Suprapubic skin (tissue), 4 donors: ENCODE measurements at places on chromosomes 3 and 15. TPM values are rescaled to one million over a fixed set of nuclear protein-coding genes. Genes with fewer than 3 reads are reported as not detected.

NME9 gene
- not detected for total RNA-seq

SPINK8 gene
- total RNA-seq, result not detected

BFSP2 gene
- 2.3 TPM for total RNA-seq

FETUB gene
- total RNA-seq, result 6.4 TPM

GRCh38 chr3:192652727-192653126 lies 74.6 kb downstream of the FGF12 start:
- no peak overlapping the region for H3K4me3 ChIP-seq
- no peaks in the 10 kb centered on the region for H3K36me3 ChIP-seq
- no peak for DNase-seq
- no peak overlapping the region for H3K27ac ChIP-seq
- no peaks in the 10 kb centered on the region for H3K4me1 ChIP-seq

DNA sequence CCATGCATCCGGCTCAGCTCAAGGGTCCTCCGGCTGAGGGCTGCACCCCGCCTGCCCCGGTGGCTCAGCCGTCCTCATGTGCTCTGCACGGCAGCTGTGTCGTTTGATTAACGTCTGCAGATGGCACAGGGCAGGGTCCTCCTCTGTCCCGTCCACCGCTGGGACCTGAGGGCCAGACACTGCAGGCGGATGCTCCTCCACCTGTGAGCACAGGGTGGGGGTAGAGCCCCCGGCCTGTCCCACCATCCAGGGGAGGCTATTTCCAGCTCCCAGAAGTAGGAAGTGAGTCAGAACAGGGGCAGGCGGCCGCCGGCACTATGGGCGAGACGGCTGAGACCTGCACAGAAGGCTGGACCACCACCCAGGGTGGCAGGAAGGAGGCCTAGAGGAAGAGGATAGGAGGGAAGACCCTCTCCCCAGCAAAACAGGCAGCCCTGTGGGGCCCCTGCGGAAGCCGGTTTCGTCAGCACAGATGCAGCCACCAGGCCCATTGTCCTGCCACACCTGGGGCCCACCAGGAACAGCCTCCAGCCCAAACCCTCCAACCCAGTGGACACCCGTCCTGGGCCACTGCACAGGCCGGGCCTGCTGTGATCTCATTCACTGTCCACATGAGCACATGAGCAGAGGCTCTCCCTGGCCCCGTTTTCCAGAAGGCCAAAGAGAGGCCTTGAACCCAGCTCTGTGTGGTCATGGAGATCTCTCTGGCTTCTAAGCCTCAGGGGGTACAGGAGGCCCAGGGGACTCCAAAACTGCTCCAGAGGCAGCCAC lies 12.6 kb upstream of the PLXND1 start:
- no peaks in the 10 kb centered on the region for H3K27me3 ChIP-seq
- H3K36me3 ChIP-seq, result no peaks in the 10 kb centered on the region
- H3K27ac ChIP-seq, result no peak overlapping the region
- DNase-seq, result peak; percentile 63
- H3K4me1 ChIP-seq, result peaks cover 76% of the 10 kb centered on the region

- no peaks in the 10 kb centered on the region for H3K36me3 ChIP-seq
- no peak for DNase-seq
- H3K4me1 ChIP-seq, result peaks cover 4% of the 10 kb centered on the region
- no peak overlapping the region for H3K27ac ChIP-seq
- no peaks in the 10 kb centered on the region for H3K27me3 ChIP-seq
- H3K4me3 ChIP-seq, result no peak overlapping the region
Measured at GRCh38 chr3:32184187-32184730, 54.2 kb upstream of the CMTM8 start.

DNA sequence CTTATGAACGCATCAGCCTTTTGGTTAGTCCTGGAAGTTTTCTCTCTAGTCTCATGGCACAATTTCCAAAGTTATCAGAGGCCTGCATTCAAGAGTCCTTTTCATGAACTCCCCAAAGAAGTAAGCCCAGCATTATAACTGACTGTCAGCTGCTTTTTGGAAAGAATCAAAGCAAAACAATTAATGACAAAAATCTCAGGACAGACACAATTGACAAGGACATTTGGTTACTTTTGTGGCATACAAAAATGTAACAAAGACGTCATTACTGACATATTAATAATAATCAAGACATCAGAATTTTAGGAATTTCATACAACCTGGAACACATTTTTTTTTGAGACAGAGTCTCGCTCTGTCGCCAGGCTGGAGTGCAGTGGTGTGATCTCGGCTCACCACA lies 21.2 kb downstream of the KATNBL1 start:
- no peak overlapping the region for H3K4me3 ChIP-seq
- no peaks in the 10 kb centered on the region for H3K36me3 ChIP-seq
- H3K27ac ChIP-seq, result no peak overlapping the region
- no peak for DNase-seq
- H3K27me3 ChIP-seq, result no peaks in the 10 kb centered on the region
- H3K4me1 ChIP-seq, result peaks cover 3% of the 10 kb centered on the region

DNA sequence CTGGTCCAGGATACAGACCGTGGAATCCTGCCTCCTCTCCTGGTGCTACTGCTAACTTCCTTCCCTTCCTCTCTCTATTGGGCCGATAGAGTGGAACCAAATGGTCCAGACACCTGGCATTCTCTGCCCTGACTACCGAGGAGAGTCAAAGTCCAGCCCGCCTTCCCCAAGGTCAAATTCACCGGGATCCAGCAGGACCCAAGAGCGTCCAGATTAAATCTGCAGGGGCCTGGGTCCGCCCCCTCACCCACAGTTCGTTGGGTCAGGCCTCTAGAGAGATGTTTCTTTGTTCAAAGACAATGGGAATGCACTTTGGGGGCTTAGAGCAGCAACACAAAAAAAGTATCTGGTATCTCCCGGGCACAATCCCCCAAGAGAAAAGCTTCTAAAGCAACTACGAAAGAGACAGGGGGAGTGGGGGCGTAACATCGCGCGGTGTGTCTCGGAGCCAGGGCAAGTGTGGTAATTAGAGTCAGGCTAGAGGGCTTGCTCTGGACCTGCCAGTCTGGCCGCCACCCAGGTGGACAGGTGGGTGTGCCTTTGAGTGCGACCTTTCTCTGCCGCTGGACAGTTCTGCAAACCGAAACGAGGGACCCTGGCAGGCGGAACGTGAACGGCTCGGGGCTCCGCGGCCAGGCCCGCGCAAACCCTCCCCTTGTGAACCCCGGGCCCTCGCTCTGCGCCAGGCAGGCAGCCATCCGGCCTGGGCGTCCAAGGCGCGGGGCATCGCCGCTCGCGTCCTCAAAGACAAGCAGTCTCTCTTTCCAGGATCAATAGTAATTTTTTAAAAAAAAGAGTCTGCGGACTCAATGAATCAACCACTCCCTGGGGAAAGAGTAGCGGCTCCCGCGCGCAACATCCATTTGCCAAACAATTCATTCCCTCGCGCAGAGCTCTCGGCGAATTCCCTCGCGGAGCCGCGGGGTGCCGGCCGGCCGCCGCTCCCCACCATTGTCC lies 806 bp downstream of the KLHL25 start:
- no peak for DNase-seq
- peaks cover 40% of the 10 kb centered on the region for H3K4me1 ChIP-seq
- H3K36me3 ChIP-seq, result no peaks in the 10 kb centered on the region
- peak overlapping the region; percentile 86 for H3K27ac ChIP-seq

DNA sequence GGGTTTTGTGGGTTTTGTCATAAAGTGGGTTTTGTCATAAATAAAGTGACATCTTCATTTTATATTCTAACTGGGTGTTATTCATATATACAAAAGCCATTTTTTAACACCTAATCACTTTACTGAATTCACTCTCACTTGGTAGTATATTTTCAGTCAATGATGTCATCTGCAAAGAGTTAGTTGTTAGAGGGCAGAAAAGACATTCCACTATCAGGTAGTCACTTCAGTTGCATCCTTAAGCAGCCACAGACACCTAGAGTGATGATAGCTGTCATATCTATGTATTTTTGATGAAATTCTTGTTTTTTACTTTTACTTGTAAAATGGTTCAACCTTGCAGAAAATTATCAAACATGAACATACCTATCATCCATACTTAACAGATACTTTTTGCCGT lies 89.0 kb downstream of the DHX36 start:
- H3K36me3 ChIP-seq, result peaks cover 3% of the 10 kb centered on the region
- no peaks in the 10 kb centered on the region for H3K27me3 ChIP-seq
- no peak overlapping the region for H3K27ac ChIP-seq
- no peaks in the 10 kb centered on the region for H3K4me1 ChIP-seq
- H3K4me3 ChIP-seq, result no peak overlapping the region
- DNase-seq, result no peak

DNA sequence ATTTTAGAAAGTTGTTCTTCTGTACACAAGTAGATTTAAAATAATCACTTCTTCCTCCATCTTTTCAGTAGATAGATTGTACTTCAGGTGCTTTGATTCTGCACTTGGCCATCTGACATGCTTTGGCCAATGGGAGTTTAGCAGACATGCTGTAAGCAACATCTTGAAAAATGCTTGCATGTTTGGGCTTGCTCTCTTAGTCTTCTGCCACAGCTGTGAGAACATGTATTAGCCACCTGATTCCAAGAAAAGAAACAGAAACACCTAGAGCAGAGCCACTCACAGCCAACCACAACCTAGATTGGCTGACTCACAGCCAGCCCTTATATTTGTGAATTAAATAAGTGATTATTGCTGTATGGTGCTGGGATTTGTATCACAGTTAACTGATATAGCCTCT lies 70.2 kb upstream of the GADL1 start:
- H3K36me3 ChIP-seq, result no peaks in the 10 kb centered on the region
- H3K4me1 ChIP-seq, result no peaks in the 10 kb centered on the region
- no peaks in the 10 kb centered on the region for H3K27me3 ChIP-seq
- DNase-seq, result no peak

GRCh38 chr3:74393426-74393825 lies 221.0 kb downstream of the CNTN3 start:
- no peak overlapping the region for H3K27ac ChIP-seq
- no peaks in the 10 kb centered on the region for H3K4me1 ChIP-seq
- DNase-seq, result no peak

GRCh38 chr3:133991209-133991608 lies 38.5 kb downstream of the SLCO2A1 start:
- no peak overlapping the region for H3K4me3 ChIP-seq
- H3K4me1 ChIP-seq, result peaks cover 27% of the 10 kb centered on the region
- peak overlapping the region; percentile 42 for H3K27ac ChIP-seq
- no peaks in the 10 kb centered on the region for H3K36me3 ChIP-seq

DNA sequence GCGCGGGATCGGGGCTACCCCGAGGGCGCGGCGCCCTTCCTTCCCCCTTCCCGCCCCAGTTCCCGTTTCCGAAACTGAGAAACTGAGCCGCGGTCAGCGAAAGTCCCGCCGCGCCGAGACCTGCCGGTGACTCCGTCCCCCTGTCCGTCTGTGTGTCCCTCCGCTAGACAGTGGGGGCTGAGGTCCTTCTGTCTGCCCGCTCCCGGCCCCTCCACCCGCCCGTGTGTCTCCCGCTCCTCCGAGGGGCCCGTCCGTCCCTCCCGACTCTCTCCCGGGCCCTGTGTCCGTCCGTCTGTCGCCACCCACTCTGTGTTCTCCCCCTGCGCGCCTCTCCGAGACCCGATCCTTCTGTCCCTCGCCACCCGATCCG lies 426 bp downstream of the PRKCD start:
- no peaks in the 10 kb centered on the region for H3K27me3 ChIP-seq
- no peaks in the 10 kb centered on the region for H3K36me3 ChIP-seq
- peak overlapping the region; percentile 92 for H3K4me3 ChIP-seq
- DNase-seq, result no peak
- peak overlapping the region; percentile 85 for H3K27ac ChIP-seq

DNA sequence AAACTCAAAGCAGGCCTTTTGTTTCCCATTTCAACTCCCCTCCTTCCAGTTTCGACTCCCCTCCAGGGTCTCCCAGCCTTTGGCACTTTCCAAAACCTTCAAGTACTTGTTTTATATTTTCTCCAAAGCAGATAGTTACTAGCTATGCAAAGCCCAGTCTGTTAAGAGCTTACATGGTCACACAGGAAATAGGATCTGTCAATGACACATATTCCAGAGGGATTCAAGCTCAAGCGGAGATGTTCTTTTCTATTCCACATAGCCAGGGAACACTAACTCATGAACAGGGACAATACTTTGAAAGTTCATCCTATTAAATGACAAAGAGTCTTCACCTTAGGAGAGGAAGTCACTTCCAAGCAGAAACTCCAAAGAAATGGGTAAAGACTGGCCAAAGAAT lies 18.6 kb downstream of the SUCLG2 start:
- no peak overlapping the region for H3K27ac ChIP-seq
- H3K4me3 ChIP-seq, result no peak overlapping the region
- DNase-seq, result no peak
- no peaks in the 10 kb centered on the region for H3K27me3 ChIP-seq
- H3K4me1 ChIP-seq, result peaks cover 4% of the 10 kb centered on the region
- no peaks in the 10 kb centered on the region for H3K36me3 ChIP-seq
